ENCODE measurements at places on chromosomes 2 and 18.

DNA sequence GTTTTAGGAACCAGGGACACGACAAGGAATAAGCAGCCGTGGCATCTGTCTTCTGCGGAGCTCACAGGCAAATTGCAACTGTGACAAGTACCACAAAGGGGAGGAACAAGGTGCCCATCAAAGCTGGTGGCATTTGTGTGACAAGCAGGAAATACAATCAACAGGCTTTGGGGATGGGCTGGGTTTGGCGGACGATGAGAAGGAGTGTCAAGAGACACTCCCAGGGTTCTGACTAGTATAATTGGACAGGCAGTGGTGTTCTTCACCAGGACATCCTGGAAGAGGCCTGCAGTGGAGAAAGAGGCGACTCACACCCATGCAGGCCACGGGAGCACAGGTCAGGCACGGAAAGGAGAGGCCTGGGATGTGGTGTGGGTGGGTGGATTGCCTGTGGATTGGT is 14.2 kb upstream of the SPATA3 start:
- no peak for DNase-seq

- DNase-seq = no peak
These were observed 65.6 kb downstream of the KCNG2 start for GRCh38 chr18:79863161-79864005.

DNA sequence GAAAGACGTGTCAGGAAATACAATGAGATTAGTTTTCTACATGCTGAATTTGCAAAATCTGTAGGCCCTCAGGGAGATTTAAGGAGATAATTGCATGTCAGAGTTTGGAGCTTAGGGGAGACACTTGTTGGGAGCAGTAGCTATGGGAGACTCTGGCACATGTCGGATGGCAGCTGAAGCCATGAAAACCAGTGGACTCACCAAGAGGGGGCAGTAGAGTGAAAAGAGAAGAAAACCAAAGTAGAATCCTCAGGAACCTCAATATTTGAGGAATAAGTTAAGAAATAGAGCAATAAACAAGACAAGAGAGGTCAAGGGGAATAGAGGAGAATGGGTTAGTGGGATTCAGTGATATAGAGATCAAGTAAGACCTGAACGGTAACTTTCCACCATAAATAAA is 24.8 kb downstream of the RUFY4 start:
- no peak for DNase-seq

DNA sequence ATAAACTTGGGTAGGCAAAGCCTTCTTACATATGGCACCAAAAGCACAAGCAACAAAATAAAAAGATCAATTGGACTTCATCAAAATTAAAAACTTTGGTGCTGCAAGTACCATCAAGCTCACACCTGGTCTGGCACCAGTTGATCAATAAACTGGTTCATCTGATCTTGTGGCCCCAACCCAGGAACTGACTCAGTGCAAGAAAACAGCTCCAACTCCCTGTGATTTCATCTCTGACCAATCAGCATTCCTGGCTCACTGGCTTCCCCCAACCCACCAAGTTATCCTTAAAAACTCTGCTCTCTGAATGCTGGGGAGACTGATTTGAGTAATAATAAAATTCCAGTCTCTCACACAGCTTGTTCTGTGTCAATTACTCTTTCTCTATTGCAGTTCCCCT is 8.4 kb downstream of the EPG5 start:
- DNase-seq = no peak

- DNase-seq = no peak
These were observed 68.5 kb downstream of the NRP2 start for GRCh38 chr2:205750797-205751196.

DNA sequence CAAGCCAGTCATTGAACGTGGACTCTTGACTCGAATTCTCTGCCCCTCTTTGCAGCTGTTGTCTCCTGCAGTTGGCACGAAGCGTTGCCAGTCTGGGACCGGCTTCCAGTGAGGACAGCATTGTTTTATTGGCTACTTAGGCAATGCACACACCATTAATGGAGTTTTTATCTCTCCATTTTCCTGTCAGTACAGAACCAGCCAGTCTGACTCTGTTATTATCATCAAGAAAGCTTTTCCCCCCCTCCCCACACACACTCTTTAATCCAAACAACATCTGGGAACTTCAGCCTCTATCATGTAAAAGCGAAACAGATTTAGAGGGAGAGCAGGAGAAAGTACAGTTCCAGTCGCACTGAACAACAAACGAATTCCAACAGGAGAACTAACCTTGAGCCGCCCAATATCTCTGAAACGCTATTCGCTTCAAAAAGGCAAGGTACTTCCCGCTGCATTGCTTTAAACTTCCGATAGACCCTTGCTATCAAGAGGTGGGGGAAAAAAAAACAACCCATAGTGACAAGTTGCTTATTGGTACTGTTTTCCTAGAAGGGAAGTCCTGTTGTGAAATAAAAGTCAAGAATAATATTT is 38.2 kb downstream of the ACVR1 start:
- no peak for DNase-seq

- no peak for DNase-seq
These were observed 45.0 kb downstream of the EEF1B2 start for GRCh38 chr2:206204710-206205109.
